NCI-H226 (cell line): ENCODE measurements at places on chromosomes 5 and 9.

GRCh38 chr9:91197232-91198181 is 164.2 kb downstream of the AUH start:
- DNase-seq: peak; percentile 85

DNA sequence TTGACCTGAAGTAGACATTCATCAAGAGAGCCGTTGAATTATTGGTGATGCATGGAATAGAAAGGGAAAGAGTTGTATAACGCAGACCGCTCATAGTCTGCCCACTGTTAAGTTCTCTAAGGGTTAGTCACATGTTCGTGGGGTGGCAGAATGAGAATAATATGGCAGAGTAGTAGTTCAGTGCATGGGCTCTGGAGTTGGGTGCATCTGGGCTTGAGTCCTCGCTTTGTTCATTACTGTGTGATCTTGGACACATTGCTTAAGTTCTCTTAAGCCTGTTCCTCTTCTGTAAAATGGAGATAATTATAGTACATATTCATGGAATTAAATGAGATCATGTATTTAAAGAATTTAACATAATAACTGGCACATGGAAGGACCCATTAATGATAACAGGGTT is 23.6 kb downstream of the TNPO1 start:
- no peak for DNase-seq

- DNase-seq: no peak
Observed at GRCh38 chr5:132411304-132412013, 41.9 kb downstream of the SLC22A5 start.

DNA sequence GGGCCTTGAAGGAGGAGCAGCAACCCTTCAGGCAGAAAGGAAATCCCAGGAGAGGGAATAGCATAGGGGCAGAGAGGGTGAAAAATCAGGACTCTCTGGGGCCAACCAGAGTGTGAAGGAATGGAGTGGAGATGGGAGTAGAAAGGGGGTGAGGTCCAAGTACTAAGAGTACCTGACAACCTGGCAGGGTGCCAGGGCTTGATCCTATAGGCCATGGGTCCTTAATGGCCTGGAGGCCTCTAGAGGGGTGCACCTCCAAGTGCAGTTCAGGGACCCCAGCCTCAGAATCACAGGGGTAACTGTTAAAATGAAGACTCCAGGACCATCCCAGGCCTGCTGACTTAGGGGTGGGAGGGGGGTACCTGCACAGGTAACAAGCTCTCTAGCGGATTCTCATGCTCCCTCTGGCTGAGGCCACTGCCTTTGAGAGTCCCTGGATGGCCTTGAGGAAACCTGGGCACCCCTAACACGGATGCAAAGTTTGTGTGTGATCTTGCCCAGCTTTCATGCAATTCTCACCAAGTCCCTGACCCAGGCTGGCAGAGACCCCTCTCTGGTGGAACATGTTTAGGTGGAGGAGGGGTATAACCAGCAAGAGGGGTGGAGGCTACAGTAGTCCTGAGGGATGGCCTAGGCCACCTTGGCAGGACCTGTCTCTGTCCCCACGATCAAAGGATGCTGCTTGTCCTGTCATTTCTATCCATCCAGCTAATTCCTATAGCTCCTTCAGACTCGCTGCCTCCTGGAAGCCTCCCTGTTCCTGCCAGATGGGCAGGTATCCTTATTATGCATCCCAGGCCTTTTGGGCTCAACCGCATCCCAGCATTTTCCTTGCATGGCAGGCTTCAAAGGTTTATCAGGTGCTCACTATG is 17.6 kb upstream of the CSF1R start:
- DNase-seq: no peak

DNA sequence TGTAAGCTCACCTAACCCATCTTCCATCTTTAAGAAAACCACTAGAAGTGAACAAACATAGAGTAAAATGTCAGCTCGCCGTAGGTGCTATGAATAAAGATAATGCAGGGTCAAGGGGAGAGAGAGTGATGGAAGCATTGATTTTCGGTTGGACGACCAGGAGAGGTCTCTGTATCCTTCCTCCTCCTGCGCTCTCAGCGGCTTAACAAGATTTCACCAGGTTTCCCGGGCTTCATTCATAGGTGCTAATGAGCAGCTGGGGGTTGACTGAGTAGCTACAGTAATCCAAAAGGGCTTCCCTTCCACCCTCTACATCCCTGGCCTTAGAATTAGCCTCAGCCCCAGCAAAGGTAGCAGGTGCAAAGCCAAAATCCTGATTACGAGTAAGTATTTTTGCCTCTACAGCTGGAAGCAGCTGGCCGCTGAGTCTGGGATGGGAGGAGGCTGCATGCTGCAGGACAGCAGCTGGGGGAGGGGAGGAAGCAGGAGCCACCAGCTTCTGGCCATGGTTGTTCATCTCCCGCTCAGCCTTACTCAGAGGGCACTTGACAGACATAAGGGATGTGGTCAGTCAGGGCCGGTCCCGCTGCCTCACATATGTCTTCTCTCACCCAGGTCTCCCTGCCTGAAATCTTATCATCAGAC is 112.0 kb upstream of the IL12B start:
- DNase-seq: no peak
